ENCODE measurements at places on chromosomes 2 and 18.

DNA sequence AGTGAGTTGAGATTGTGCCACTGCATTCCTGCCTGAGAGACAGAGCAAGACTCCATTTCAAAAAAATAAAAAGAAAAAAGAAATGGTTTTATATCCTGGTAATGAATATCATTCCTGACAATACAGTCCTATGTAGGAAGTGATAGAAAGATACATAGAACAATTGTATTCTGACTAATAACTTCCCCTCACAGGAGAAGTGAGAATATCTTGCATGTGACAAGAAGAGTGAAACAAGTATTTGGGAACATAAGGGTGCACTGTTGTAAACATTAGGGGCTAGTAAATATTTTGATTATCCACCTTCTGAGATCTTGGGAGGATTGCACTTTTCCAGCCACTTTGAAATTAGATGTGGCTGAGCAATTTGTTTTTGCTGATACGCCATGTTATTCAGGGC is 40.7 kb downstream of the KLHL14 start:
- DNase-seq = no peak

GRCh38 chr18:46275370-46275769 is 171.2 kb downstream of the HAUS1 start:
- DNase-seq = no peak

DNA sequence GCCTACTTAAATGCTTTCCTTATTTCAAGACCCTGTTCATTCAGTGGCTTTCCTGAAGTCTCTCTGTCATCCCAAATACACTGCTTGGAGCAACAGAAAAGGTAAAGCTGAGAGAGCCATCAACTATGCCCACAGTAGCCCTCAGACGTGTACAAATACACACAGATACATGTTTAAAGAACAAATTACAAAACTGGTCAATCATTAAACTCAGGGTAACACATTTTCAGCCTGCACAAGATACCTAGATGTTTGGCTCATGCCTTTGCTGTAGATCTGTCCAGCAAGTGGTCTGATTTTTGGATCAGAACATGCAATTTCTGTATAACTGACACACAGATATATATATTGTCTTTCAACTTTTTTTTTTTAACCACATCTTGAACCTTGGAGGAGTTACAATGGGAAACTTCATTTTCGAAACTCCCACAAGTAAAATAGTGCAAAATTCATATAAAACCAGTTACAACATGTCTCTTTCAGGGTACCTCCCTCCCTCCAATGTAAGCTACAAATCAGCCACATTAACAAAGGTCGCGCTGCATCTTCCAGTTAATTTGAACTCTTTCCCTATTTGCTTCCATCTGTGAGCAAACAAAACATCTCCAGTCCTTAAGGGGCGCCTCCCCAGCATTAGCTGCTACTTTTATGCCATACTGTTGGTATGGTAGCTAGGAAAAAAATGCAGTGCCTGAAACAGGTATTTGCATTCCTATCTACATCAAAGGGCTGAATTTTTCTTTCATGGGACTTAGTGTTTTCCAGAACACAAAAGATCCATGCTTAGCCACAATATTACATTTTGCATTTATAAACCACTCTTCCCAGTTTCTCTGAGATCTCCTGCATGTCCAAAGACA is 311.9 kb downstream of the NRXN1 start:
- no peak for DNase-seq

DNA sequence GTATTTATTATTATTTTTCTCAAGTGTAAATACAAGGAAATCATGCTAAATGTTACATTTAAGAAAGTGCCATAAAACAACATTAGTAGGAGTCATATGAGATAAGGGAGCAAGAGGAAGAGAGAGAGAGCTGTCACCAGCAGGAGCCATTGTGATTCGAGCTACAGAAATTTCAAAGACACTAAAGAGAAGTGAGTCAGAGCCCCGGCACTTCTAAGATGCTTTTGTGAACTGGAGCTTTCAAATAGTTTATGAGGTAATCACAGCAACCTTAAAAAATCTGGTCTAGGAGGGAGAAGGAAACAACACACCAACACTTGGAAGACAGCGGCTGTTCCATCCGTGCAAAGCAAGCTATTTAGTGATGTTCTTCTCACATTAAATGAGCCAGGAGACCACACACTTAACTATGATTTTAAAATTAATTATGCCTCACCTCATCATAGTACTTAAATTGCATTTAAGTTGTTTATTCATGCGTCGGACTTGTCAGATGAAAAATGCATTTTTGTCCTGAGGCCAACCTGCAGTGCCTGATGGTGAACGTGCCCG is 382.7 kb upstream of the SALL3 start:
- DNase-seq = no peak

GRCh38 chr2:73970141-73970803 is 14.4 kb upstream of the TET3 start:
- DNase-seq = no peak

GRCh38 chr2:119716284-119716672 is 37.3 kb downstream of the TMEM177 start:
- DNase-seq = no peak

Measured in stimulated activated CD4-positive, alpha-beta T cell treated with anti-CD3 and anti-CD28 coated beads, Interleukin-2, amount 100 ng/mL, for 24 hours (primary cell).